ENCODE measurements at places on chromosomes 7 and 10. TPM values are rescaled to one million over a fixed set of nuclear protein-coding genes. Genes with fewer than 3 reads are reported as not detected.
A peak's percentile ranks its signal among the peaks of the same experiment; 100 is the strongest.

DNA sequence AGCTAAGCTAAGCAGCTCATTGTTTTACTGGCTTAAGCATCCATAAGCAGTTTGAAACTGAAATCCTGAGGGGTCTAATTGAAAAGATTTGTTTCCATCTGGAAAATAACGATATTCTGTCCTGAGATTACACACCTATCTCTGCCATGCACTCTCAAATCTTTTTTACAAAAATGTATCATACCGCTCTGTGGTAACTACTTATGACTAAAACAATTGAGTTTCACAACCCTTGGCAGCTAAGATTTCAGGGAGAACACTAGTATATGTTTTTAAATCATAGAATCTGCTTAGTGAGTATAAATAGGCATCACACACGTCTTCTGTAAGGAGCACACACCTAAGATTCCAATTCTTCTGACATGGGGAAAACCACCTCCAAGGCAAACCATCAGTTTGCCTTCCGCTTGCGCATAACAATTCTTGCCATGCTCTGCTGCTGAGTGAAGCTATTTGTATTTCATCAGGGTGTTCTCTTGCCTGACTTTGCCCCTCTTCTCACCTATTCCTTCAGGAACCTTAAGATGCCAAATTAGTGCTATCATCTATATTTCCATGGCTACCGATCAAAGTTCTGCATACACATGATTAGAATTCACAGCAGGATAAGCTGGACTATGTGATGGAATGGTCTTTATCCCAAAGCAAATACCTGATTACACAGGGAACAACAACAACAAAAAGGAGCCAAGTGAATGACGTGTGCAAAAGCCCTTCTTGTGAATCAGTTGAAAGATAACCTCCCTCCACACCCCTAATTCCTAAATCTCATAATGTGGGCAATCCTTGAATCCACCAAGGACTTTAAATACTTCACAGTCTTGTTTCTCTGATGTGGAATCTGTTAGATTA lies 40.9 kb downstream of the PRPF18 start:
- DNase-seq: no peak

- DNase-seq: no peak
These were observed 13.4 kb downstream of the INTS1 start for GRCh38 chr7:1490837-1491236.

- no peak for DNase-seq
These were observed 80.8 kb upstream of the PRSS1 start for GRCh38 chr7:142668495-142668894.

DNA sequence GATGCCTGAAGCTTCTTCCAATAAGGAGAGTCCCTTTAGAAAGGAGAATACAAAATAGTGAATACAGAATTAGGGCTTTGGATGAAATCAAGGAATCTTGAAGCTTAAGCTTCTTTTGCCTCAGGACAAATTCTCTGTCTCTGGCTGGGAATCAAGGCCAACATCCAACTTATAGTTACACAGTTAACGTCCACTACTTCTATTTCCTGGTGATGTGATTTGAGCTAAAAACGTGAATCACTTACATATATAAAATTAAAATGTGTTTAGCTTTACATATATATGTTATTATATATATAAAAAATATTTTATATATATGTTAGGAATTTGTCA lies 11.4 kb upstream of the INPP5F start:
- DNase-seq: no peak

- DNase-seq: no peak
These were observed 31.6 kb downstream of the OGDH start for GRCh38 chr7:44637788-44638594.

DNA sequence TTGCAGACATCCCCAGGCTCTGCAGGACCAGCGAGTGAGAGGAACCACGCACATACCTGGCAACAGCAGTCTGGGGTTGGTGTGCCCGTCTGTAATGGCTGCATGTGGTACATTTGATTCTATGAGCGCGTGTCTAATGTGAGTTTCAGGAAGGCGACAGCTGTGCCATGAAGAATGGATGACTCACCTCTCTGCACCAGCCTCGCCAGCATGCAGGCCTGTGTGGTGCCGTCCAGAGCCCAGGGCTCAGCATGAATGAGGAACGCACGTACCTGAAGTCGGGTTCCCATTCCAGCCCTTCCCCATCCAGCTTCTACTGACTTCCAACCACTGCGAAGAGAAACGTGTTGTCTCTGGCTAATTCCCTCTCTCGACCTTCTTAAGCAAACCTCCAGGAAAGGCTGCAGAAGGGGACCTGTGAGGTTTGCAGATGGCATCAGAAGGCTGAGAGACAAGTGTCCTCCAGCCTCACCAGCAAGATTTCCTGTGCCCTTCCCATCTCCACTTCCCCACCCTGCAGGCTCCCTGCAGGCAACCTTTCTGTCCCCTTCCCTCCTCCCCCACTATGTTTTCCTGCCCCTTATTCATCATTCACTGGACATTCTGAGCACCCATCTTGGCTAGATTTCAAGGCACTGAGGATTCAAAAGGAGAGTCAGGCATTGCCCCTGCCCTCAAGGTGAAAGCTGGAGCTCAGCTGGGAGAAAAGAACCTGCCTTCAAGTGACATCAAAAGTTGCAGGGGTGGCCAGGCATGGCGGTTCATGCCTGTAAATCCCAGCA lies 54.3 kb downstream of the ASB13 start:
- peak; percentile 23 for DNase-seq

The ATOH7 gene
- not detected for total RNA-seq

The ADAMTS14 gene
- total RNA-seq: 0.11 TPM

DNA sequence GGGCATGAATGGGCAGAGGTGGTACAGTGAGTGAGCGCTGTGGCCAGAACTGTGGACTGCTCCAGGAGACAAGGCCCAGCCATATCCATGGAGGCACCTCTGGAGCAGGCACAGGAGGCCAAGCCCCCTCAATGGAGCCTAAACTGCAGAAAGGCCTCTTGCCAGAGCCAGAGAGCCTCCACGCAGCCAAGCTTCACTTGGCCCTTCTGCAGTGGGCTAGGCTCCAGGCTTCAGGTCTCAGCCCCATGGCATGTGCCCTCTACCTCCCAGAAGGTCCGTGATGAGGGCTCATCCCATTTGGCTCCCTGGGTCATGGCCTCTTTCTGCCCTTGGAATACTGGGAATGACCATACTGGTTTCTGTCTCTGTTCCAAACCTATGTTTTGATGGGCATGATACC lies 8.9 kb downstream of the PDE1C start:
- peak; percentile 16 for DNase-seq

GRCh38 chr10:100826983-100827818 lies 81.8 kb downstream of the PAX2 start:
- DNase-seq: peak; percentile 51

DNA sequence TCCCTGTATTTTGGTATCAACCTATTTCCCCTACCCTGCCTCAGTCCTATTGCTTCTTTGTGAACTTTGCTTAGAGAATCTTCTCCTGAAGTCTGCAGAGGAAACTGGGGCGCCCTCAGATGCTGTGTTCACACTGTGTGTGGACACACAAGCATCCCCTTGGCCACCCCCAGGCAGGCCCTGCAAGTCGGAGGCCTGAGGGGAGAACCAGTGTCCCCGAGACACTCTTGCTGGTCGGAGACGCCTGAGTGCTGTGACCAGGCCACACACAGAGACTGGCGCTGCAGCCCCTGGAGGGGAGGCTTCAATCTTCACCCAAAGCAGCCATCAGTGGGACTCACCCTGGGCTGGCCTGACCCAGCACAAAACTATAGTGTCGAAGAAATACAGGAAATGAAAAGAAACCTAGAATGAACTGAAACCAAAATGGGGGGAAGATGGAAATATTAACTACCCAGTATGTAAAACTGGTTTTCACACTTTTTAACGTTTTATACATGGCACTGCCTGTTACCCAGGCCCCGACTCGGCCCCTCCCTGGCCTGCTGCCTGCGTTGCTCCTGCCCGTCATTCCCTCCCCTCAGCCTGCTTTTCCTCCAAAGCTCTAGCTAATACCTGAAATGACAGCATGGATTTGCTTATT lies 48.4 kb upstream of the FAM20C start:
- DNase-seq: no peak

The TAS2R41 gene
- not detected for total RNA-seq

- no peak for DNase-seq
These were observed 42.4 kb downstream of the ESYT2 start for GRCh38 chr7:158786898-158787297.

DNA sequence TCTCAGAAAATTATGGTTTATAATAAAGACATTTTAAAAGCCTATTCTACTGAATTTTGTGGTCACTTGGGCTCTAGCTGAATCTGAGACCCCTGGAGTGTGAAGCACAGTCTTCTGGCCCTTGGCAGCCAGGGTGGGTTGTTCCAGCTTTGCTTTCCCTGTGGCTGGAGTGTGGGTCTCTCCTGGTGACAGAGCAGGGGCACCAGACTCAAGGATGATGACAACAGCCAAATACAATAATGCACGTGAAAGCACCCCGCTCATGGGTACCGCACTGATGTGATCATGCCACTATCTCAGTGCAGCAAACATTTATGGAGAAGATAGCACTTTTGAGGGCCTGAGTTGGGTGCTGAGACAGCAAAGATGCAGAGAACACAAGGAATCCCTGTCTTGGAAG lies 134.8 kb upstream of the ADAM12 start:
- no peak for DNase-seq

The SORBS1 gene
- total RNA-seq: 428 TPM

DNA sequence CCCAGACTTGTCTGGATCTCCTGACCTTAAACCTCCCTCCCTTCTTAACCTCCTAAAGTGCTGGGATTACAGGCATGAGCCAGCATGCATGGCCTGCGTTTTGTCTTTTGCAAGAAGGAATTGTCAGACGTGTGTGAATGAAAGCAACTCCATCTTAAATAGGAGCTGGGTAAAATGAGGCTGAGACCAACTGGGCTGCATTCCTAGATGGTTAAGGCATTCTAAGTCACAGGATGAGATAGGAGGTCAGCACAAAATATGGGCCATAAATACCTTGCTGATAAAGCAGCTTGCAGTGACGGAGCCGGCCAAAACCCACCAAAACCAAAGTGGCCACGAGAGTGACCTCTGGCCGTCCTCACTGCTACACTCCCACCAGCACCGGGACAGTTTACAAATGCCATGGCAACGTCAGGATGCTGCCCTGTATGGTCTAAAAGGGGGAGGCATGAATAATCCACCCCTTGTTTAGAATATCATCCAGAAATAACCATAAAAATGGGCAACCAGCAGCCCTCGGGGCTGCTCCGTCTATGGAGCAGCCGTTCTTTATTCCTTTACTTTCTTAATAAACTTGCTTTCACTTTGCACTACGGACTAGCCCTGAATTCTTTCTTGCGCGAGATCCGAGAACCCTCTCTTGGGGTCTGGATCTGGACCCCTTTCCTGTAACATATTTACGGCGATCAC lies 41.2 kb upstream of the SDK1 start:
- DNase-seq: peak; percentile 48

DNA sequence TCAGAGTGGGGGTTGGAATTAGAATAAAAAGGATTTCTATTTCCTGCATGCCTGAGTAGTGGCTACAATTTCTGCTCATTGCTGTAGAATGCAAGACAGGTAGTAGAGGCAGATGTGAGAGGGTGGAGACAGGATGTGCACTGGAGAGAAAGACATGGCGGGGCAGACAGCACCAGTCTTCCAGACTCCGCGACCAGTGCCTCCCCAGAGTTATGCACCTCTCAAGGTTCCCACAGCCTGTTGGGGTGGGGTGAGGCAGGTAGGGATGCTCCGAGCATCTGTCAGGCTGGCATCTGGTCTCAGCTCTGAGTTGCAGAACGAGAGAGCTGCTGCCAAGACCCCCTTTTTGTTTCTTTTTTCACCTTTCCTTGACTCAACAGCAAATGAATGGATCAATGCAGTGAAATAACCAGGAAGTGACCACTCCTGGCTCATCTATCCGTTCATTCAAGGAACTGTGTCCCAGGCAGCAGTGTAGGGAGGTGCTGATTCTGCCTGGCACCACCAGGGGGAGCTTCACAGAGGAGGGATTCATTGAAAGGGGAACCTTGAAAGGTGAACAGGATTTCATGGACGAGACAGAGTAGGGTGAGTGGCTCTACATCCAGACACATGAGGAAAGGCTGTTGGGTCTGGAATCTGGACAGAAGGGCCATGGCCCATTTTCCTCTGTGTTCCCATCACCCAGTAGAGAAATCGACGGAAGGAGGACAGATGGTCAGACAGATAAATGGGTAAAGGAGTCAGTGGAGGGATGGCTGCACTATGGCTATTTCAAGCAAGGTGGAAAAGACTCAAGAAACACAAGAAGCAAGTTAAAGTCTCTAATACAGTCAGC lies 17.2 kb upstream of the SLC18A3 start:
- peak; percentile 41 for DNase-seq

DNA sequence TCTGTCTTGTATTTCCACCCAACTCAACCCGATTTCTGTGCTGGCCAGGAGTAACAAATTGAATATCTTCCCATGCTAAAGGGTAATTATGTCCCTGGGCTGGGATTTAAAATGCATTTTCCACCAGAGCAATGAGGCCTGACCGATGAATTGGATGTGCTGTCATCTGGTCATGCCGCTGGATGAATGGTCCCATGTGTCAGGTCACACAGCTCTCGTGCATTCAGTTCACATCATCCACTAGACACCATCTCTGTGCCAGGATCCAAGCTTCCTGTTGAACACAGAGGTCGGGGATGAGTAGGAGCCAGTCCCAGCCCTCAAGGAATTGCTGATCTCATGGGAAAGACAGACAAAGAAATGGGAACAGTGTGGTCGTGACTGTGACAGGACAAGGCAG lies 200.8 kb downstream of the ADRA2A start:
- DNase-seq: no peak

DNA sequence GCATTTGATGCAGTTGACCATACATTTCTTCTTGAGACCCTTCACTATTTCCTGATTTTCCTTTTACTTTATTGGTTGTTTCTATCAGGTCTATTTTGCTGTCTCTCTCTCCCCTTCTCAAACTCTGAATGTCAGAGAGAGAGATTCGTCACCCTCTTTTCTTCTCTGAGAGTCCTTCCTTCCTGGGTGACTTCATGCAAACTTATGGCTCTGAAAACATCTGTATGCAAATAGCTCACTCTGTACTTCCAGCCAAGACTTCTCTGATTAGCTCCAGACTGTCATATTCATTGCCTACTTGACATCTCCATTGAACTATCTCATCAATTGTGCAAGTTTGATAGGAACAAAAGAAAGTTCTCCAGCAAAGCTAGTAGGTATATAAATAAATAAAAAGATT lies 191.7 kb upstream of the KLF6 start:
- DNase-seq: no peak

The UCN3 gene
- total RNA-seq: not detected

The UTF1 gene
- not detected for total RNA-seq

Measured in right cardiac atrium (tissue), 5 donors.